ENCODE measurements at places on chromosomes 4 and X.
A peak's percentile ranks its signal among the peaks of the same experiment; 100 is the strongest.

- no peaks in the 10 kb centered on the region for H3K36me3 ChIP-seq
- no peak for DNase-seq
- no peaks in the 10 kb centered on the region for H3K4me1 ChIP-seq
Observed at GRCh38 chr4:23005691-23006090, 313.0 kb downstream of the GBA3 start.

DNA sequence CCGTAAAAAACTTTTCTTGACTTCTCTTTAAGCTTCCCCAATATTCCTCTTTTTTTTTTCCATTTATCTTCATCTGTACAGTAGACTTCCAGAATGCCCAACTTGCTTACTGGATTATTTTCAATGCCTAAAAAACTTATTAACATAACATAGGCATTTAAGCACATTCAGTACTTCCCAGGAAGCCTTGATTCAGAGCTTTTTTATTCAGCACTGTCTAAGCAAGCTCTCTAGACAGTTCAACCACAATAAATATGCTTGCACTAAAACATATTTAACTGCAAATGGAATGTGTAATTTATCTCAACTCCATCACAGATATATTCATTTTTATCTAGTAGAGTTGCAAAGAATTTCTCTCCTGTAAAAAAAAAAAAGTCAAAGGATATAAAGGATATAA, 997.8 kb downstream of the ARAP2 start:
- H3K27ac ChIP-seq = no peak overlapping the region
- H3K4me3 ChIP-seq = no peak overlapping the region

GRCh38 chr4:6909970-6910339, 329 bp downstream of the TBC1D14 start:
- peaks cover 15% of the 10 kb centered on the region for H3K4me1 ChIP-seq
- H3K4me3 ChIP-seq = peak overlapping the region; percentile 58
- H3K36me3 ChIP-seq = no peaks in the 10 kb centered on the region
- H3K27me3 ChIP-seq = peaks cover 8% of the 10 kb centered on the region
- DNase-seq = no peak

- no peaks in the 10 kb centered on the region for H3K4me1 ChIP-seq
- H3K36me3 ChIP-seq = no peaks in the 10 kb centered on the region
- no peak overlapping the region for H3K27ac ChIP-seq
- no peak overlapping the region for H3K4me3 ChIP-seq
- no peak for DNase-seq
- H3K27me3 ChIP-seq = no peaks in the 10 kb centered on the region
Observed at GRCh38 chr4:155822572-155822971, 43.5 kb downstream of the ASIC5 start.

- no peak overlapping the region for H3K4me3 ChIP-seq
- H3K36me3 ChIP-seq = peaks cover 4% of the 10 kb centered on the region
- DNase-seq = no peak
- no peak overlapping the region for H3K27ac ChIP-seq
- H3K4me1 ChIP-seq = peaks cover 9% of the 10 kb centered on the region
- no peaks in the 10 kb centered on the region for H3K27me3 ChIP-seq
Observed at GRCh38 chr4:156765277-156765676, 206.3 kb downstream of the PDGFC start.
